NCI-H2029 (cell line): ENCODE measurements at places on chromosomes 3 and 15.

GRCh38 chr15:41894791-41895463 lies 1.1 kb upstream of the SPTBN5 start:
- peak; percentile 49 for DNase-seq

DNA sequence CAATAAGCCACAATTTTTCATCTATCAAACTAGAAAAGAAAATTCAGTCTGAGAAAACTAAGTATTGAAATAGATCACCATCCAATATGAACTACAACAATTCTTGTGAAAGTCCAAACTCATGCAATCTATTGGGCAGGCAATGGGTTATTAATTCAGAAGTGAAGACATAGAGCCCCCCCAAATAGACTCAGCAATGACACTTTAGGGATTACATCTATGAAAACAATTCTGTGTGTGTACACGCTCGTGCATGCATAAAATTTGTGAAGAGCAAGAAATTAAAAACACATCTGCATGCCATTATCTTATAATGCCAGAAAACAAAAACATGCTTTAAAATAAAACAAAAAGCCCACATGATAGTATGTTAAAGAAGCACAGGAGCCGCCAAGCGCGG lies 151.3 kb downstream of the NR1I2 start:
- no peak for DNase-seq

DNA sequence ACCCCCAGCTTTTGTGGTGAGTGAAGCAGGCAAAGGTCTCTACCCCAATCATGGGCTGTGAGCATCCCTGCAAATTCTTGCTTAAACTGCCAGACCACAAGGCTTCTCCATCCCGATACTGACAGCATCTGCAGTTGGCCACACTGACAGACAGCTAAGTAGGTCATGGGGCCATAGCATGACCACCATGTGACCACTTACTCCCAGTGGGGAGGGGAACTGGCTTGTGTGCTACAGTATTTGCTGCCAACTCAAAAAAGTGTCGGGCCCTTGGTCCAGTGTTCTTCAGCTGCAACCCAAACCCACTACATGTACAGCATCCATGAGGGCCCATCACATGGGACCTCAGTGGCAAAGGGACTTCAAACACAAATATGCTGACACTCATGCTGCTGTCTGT lies 103.4 kb downstream of the SEC22A start:
- DNase-seq: no peak

- DNase-seq: peak; percentile 71
Observed at GRCh38 chr3:193560870-193561269, 6.2 kb upstream of the ATP13A4 start.

DNA sequence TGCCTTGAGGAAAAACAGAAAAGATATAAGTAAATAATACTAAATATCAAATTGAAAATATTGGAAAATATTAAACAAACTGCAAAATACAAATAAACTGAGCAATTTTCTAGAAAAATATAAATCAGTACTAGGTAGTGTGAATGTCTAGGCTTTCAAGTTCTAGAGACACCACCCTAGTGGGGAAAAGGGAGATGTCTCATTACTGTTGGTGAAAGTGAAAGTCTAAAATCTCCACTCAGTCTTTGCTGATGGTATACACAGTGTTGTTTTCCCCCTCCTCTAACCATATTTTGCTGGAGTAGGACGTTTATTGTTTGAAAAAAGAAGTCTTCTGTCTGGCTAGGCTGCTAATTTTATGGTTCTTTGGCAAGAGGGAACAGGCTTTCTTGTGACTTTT lies 1368.9 kb downstream of the OTOL1 start:
- DNase-seq: no peak

GRCh38 chr3:132916096-132916495 lies 122.1 kb upstream of the TMEM108 start:
- no peak for DNase-seq

DNA sequence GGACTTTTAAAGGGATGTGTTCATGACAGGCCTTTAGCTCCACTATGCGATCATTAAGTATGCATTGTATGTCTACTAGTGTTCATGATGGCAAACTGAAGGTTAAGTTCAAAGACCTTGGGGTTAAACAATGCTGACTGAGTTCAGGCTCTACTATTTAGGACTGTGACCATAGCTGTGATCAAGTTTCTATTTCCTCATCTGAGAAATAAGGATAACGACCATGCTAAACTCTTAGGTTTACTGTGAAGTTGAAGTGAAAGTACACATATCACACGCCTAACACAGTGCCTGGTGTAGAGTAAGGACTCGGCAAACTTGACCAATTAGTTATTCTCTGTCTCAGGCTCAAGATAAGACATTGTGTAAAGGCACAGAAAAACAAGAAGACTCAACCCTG lies 243.2 kb downstream of the MBNL1 start:
- no peak for DNase-seq

DNA sequence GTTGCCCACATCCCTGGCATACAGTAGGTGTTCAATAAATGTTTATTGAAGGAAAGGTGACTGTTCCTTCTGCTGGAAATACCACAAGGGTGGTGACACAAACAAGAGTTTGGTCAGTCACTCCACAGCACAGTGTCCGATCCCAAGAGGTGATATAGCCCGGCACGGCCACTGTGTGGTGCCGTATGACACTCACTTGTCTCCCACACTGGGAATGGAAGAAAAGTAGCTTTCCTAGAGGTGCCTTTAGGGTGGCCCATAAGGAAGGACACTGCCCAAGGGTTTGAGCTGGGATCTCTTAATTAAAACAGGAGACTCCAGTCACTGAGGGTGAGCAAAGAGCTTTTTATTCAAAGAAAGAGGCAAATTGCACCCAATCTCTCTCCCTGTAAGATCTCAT lies 40.5 kb downstream of the TGM4 start:
- no peak for DNase-seq

GRCh38 chr3:104628185-104628789 lies 738.4 kb upstream of the ALCAM start:
- DNase-seq: peak; percentile 14

DNA sequence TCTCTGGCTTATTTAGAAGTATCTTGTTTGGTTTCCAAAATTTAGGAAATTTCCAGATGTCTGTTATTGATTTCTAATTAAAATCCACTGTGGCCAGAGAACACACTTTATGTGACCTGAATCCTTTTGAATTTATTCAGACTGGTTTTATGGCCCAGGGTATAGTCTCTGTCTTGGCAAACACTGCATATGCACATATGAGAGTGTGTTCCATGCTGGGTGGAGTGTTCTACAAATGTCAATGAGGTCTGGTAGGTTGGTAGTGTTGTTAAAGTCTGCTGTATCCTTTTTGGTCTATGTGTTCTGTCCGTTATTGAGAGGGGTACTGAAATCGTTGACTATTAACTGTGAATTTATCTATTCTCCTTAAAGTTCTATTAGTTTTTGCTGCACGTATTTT lies 30.2 kb downstream of the PGPEP1L start:
- DNase-seq: no peak
